ENCODE measurements at places on chromosomes 3 and 15.

GRCh38 chr3:57009367-57009766 is 51.1 kb upstream of the SPATA12 start:
- DNase-seq, result no peak

- DNase-seq, result no peak
Observed at GRCh38 chr15:85030301-85030929, 48.8 kb downstream of the PDE8A start.

- no peak for DNase-seq
Observed at GRCh38 chr15:37132826-37133417, 32.6 kb upstream of the MEIS2 start.

DNA sequence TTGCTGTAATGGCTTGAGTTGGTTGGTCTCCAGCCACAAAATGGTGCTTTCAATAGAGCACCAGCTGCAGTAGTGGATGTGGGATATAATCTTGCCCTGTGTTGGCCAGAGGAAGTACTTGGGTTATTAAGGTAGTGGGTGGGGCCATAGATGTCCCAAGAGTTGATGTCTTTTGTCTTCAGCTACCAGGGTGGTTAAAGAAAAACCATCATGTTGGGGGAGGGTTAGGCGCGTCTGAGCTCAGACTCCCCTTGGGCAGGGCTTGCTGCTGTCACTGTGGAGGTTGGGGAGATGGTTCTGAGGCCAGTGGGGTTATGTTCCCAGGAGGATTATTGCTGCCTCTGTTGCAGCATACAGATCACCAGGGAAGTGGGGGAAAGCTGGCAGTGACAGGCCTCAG is 46.9 kb upstream of the GADL1 start:
- DNase-seq, result no peak

- no peak for DNase-seq
Observed at GRCh38 chr3:128701342-128702212, 24.4 kb upstream of the RAB7A start.

- no peak for DNase-seq
Observed at GRCh38 chr15:90451053-90451850, 63.2 kb downstream of the IQGAP1 start.

DNA sequence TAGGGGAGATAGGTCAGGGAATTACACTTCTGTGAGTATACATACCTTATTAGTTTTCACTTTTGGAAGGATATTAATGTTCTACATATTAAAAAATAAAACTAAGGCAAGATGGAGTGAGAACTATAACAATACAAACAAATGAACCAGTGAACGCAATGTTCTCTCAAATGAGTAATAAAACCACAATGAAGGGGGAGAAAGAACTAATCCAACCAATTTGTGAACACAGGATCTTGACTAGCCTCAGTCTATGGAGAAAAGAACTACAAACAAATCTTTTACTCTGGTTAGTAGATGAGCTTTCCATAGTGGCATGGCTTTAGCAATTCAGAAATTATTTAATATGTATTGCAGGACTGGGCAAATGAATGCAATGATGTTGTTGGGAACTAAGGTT is 26.9 kb upstream of the ATOSA start:
- DNase-seq, result no peak

- no peak for DNase-seq
Observed at GRCh38 chr15:62606376-62607113, 436.0 kb upstream of the TPM1 start.

DNA sequence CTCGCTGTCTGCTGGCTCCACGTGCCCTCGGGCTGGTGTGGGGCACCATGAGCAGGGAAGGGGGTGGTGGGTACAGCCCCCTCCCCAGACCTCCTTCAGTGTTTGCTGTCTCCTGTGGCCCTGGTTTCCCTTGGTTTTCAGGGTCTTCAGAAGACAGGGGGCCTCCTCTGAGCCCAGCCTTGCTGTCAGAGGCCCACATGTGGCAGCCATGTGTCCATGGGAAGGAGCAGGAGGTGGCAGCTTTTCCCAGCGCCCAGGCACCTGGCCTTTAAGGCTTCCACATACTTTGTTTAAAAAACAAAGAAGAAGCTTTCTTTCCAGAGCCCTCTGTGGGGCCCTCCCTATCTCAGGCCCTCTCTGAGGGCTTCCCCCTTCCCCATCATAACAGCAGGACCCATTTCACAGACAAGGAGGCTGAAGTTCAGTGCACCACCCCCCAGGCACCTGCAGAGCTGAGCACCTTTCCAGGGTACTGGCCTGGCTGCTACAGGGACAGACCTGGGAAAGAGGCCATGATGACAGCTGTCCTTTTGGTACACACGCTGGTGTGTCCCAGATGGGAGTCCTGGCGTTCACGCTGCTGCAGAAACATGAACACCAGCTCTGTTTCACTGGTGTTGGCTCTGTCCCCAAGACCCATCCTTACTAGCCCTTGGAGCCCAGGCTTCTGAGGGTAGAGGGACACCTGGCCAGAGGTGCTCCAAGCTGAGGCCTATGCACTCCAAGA is 73.7 kb downstream of the DNAJB8 start:
- no peak for DNase-seq

DNA sequence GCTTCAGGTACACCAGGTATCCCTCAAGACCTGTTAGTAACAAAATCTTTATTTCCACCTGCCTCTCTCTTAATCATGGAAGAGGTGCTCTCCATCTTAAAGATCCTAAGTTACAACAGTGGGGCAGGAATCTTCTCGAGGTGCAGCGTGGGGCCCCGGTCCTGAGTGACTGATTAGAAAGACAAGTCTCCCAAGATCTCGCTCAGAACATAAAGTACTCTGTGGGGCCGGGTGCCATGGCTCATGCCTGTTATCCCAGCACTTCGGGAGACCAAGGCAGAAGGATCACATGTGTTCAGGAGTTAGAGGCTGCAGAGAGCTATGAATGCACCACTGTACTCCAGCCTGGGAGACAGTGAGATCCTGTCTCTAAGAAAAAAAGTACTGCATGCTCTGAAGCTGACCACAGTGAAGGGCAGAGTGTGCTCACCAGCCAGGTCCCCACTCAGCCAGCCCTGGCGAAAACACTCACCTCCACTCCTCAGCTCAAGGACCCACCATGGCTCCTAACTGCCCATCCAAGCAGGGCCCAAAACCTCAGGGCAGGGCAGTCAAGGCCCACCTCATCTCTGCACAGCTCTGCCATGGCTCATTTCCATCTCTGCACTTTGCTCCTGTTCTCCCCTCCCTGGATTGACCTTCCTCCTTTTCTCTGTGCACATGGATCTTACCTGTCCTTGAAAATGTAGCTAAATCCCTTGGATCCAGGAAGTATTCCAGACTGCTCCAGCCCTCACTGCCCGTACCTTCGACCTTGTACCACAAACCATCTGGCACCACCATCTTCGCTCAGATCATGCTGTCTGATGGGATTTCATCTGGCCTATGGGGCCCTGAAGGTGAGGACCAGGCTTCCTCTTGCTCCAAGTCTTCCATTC is 7.1 kb downstream of the SEMA7A start:
- no peak for DNase-seq

DNA sequence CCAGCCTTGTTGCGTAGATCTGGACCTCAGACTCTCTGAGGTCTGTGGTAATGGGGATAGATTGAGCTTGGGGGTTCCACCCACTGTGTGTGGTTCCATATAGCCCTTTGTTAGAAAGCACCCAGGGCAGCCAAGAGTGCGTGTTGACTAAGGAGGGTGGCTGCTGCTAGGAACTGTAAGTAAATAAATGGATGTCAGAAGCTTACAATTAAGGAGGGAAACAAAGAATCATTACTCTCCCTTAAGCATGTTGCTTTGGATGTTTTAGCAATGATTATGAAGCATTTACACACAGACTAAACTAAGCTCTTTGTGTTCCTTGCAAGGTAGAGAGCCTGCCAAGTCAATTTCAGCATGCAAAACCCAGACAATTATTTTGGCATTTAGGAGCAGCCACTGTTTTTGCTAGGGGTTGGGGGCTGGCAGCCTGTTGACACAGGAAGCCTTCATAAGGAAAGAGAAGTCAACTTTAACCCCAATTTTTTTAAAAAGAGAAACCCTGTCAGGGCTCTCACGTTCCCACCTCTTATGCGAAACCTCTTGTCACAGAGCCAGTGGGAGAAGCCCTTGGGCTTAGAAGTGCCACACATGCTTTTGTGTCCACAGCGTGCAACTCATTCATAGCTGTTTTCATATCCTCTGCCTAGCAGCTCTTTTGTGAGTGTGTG is 127.8 kb downstream of the CMSS1 start:
- DNase-seq, result peak; percentile 22

GRCh38 chr15:40053831-40054604 is 15.0 kb upstream of the SRP14 start:
- no peak for DNase-seq
